H4 (cell line): ENCODE measurements at places on chromosomes 7 and 10. TPM values are rescaled to one million over a fixed set of nuclear protein-coding genes. Genes with fewer than 3 reads are reported as not detected.
A peak's percentile ranks its signal among the peaks of the same experiment; 100 is the strongest.

Gene RTKN2
- total RNA-seq, result 7.1 and 7.3 TPM in 2 replicates

Gene EPDR1
- 224 and 226 TPM in 2 replicates for total RNA-seq

Gene ACBD7
- total RNA-seq, result 1.6 and 1.7 TPM in 2 replicates

Gene MAD1L1
- 116 and 121 TPM in 2 replicates for total RNA-seq

Gene PDE1C
- 1.9 and 2.4 TPM in 2 replicates for total RNA-seq

Gene RP9
- total RNA-seq, result 15.8 and 24.9 TPM in 2 replicates

Gene CALML5
- total RNA-seq, result not detected in 2 replicates

Gene FRA10AC1
- total RNA-seq, result 0.74 and 2.0 TPM in 2 replicates

Gene RNF32
- total RNA-seq, result 1.4 and 3.8 TPM in 2 replicates

Gene POU6F2
- 0.35 and 0.41 TPM in 2 replicates for total RNA-seq

Gene MYL10
- total RNA-seq, result not detected in 2 replicates

Gene ATG9B
- 0.17 TPM in 1 of 2 replicates, not detected in the other for total RNA-seq

Gene WNT2
- not detected in 2 replicates for total RNA-seq

DNA sequence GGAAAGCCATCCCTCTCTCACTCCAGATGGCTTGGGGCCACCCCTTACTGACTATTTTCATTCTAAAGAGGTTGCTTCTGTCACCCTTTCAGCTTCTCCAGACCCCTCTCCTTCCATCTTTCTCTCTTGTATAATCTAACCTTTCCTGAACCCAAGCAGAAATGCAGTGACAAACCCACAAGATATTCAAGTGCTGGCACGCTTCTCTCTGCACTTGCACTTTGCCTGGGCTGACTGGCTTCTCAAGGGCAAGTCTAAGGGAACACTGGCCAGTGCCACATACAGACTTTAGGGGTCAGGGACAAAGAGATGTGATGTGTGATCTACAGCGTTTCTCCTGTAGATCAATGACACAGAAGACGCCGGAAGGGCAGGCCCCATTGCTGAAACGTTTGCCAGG lies 150.4 kb upstream of the LANCL2 start:
- no peak for DNase-seq

- no peak for DNase-seq
Observed at GRCh38 chr7:42964849-42965805, 33.0 kb downstream of the MRPL32 start.

- DNase-seq, result no peak
Observed at GRCh38 chr10:113301342-113301984, 251.4 kb upstream of the HABP2 start.

DNA sequence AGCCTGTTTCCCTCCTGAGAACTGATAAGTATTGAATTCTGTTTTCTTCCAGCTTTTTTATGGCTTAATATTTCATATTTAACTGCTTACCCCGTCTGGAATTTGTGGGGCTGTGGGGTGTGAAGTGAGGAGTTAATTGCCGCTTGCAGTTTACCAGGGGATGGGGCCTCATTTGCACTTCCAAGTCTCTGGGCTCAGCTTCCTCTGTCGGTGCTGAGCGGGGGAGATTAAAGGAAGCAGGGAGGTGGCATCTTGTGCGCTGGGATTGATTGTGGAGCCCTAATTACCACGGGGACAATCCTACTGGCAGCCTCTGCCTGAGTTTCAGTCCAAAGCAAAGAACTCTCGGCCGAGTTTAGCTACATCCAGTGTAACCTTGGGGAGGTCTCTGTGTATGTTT lies 33.4 kb downstream of the ELFN1 start:
- no peak for DNase-seq

- DNase-seq, result no peak
Observed at GRCh38 chr10:125068406-125068805, 92.0 kb downstream of the CTBP2 start.

- no peak for DNase-seq
Observed at GRCh38 chr7:147564786-147565476, 1025.6 kb upstream of the C7orf33 start.

DNA sequence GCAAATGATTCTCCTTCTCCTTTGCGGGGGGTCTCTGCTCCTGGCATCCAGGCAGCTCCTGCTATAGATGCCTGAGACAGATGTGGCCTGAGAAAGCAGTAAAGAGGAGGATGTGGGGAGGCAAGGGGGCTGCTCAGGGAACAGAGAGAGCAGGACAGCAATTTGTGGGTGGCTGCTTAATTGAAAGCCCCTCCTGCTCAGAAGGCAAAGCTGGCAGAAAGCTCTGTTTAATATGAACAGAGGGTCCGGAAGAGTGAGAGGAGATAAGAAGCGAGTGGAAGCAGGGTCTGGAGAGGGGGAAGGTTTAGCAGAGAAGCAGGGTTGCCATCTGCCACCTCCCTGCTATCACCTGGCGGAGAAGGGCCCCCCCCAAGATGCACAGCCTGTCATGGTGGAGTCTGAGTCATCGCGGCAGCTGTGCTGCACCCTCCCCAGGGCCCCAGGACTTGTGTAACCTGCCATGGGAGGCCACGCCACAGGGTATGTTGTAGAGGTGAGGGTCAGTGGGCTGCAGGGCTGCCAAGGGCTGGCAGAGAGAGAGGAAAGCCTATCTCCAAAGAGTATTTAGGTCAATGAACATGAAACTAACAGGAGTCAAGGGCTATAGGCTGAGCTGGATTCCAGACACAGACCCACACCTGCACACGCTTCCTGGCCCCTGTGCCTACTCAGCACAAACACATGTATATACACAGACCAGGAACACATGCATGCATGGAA lies 1109.8 kb upstream of the AUTS2 start:
- DNase-seq, result no peak

- no peak for DNase-seq
Observed at GRCh38 chr7:141838581-141838980, 2.7 kb downstream of the PRSS37 start.

GRCh38 chr10:44344727-44345126 lies 40.2 kb downstream of the CXCL12 start:
- DNase-seq, result no peak

GRCh38 chr10:6089334-6090219 lies 743 bp downstream of the RBM17 start:
- DNase-seq, result no peak

DNA sequence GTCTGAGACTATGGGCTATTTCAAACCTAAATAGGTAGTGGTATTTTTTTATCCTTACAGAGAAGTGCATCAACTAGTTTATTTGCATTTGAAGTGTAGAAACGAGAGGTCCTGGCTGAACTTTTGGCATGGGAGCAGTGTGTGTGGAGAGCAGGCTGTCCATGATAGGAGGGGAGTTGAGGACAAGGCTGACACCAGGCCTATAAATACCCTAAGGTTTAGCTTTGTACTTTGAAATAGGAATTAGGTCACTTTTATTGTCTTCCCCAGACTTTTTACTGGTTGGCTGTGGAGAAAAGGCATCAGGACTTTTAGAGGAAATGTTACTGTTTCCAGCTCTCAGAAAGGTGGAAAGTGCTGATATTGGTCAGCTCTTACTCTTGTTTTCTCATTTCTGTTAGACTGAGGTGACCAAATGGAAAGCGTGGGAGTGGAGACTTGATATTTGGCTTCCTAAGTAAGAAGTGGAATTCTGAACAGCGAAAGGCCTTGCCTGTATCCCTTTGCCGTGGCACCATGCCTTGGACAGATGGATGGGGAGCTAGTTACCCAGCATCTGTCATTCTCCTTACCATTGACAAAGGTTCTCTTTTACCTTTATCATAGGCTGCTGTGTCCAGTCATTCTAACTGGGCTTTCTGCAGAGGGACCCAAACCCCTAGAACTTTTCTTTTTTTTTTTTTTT lies 46.0 kb downstream of the GBF1 start:
- no peak for DNase-seq

GRCh38 chr10:130352291-130352645 lies 216.1 kb downstream of the GLRX3 start:
- DNase-seq, result no peak

- DNase-seq, result no peak
Observed at GRCh38 chr7:142689439-142690120, 59.7 kb upstream of the PRSS1 start.

DNA sequence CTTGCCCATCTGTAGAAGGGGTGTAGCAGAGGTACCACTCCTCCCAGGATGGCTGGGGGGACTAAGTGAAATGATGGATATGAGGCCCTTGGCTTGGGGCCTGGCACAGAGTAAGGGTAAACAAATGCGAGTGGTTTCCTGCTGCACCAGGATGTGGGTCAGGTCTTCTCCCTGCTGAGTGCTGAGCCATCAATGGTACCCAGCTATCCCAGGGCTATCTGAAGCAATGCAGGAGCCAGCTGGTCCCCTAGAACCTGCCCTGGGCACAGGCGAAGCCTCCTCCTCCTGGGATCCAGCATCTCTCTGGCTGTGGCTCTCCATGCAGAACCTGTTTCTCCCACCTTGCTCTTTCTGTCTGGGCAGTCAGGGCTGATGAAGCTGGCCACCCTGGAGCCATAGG lies 20.9 kb upstream of the GOLGA7B start:
- no peak for DNase-seq

DNA sequence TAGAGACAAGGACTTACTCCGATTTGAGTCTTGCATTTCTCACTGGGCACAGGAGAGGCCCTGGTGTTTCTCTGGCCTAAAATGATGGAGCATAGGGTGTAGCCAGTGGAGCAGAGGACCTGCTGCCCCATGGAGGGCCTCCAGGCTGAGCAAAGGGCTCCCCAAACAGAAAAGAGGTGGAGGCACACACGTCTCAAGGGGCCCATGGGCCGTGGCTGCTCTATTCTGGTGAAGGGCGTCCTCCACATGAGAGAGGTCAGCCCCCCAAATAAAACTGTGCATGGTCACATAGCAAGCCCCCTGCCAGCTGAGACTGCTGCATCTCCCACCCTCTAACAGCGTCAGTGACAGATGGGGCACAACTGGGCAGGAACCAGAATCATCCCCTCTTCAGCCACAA lies 41.4 kb downstream of the MYO1G start:
- no peak for DNase-seq

- DNase-seq, result peak; percentile 88
Observed at GRCh38 chr10:3107426-3107961, 40.1 kb downstream of the PFKP start.

DNA sequence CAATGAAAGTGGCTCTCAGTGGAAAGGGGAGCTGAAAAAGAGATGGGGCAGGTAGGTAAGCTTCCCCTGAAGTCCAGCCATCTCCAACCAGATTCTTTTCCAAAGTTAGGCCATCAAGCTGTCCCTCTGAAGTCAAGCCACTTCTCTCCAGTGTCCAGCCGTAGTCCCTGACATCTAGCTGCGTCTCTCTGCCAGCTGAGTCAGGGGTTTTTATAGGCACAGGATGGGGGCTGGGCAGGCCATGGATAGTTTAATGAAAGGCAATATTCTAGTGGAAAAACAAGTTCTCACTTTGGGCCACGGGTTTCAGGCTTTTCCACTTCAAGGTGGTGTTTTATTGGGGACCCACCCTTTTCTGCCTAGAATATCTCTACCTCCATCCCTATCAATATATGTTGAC lies 36.8 kb downstream of the AVL9 start:
- DNase-seq, result no peak

GRCh38 chr10:13709931-13710650 lies 123.3 kb downstream of the PRPF18 start:
- DNase-seq, result no peak

DNA sequence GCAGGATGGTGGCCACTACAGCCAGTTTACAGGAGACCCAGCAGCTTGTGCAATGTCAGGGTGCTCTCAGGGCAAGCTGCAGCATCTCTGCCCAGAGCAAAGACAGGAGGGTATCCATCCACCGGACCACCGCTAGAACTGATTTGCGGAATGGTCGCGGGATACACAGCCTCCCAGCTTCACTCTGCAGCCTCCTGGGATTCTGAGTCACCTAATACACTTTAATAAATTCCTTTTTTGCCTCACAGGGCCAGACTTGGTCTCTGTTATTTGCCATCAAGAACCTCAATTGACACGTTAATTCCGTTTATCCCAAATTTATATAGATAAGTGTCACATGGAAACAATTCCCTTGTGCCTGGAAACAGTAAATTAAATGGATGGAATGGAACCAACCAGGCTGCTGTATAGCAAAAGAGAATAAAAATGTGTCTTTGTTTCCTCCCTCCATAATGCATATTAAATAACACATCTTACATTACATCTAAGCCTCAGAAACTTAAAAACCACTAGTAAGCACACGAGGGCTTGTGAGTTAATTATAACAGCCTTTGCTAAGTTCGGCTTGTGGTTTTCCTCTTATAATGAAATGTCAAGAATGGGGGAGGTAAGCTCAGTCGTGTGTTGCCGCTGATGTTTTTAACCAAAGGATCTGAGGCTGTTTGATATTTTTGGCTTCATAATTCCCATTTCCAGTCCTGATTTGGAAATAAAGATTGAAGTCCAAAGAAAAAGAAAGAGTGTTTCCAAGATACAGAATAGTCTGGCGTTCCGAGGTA lies 52.1 kb downstream of the ADRB1 start:
- DNase-seq, result no peak

- no peak for DNase-seq
Observed at GRCh38 chr7:43639858-43640491, 57.1 kb downstream of the STK17A start.

DNA sequence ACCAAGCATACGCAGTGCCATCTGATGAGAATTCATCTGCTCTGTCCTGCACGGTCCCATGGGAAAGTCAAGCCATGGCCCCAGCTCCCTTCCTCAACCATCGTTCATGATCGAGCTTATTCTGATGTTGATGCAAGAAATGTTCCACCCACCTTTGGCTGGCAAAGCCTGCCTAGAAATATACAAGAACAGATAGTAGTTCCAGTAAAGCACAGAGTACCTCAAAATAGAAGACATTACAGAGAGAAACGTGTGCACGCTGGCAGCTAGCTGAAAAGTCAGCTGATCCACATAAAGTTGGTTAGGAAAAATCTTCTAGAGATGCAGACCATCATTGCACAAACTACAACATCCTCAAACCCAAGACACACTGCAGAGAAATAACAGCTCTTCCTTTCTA lies 127.0 kb downstream of the PTPRN2 start:
- no peak for DNase-seq

DNA sequence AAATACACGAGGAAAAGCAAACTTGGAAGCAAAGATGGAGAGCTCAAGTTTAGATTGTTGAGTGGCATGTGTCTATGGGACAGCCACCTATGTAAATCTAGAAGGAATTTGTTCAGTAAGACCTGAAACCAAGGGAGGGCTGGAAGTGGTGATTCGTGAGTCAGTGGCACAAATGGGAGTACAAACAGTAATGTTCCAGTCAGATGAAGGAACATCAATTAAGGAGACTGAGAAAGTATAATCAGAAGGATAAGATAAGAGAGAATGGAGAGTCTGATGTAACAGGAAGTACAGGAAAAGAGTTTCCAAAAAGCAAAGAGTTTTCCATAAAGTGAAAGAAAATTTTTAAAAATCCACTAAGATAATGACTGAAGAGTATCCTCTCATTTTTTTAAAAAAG lies 544.2 kb downstream of the KIF20B start:
- no peak for DNase-seq
